ENCODE measurements at places on chromosomes 6 and 20. TPM values are rescaled to one million over a fixed set of nuclear protein-coding genes. Genes with fewer than 3 reads are reported as not detected.

Gene ZBTB12
- total RNA-seq: 13.2 TPM

Gene ANKRD6
- 3.6 TPM for total RNA-seq

Gene HLA-DMA
- total RNA-seq: 12.1 TPM

Gene HLA-DQA1
- total RNA-seq: not detected

Gene RHAG
- total RNA-seq: not detected

Gene TRIM38
- total RNA-seq: 14.4 TPM
